ENCODE measurements at places on chromosomes 13 and 19.

- peak; percentile 99 for DNase-seq
Measured at GRCh38 chr19:2061495-2062388, 10.7 kb upstream of the MKNK2 start.

DNA sequence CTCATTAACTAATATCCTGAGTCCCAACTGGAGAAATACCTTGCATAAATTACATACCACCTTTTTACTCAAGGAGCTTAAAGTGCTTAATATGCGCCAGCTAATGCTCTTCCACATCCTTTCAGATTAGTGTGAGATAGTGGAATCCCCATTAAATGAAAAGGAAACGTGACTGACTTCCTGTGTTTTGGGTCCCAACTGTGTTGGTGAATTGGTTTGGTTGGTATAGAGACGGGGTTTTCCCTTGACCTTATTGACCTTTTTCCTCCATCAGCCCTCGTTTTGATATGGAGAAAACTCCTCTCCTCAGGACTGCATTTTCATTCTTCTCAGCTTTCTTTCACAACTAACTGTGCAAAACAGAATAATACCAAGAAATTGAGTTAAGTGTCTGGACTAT is 163.5 kb downstream of the PAN3 start:
- DNase-seq: no peak

DNA sequence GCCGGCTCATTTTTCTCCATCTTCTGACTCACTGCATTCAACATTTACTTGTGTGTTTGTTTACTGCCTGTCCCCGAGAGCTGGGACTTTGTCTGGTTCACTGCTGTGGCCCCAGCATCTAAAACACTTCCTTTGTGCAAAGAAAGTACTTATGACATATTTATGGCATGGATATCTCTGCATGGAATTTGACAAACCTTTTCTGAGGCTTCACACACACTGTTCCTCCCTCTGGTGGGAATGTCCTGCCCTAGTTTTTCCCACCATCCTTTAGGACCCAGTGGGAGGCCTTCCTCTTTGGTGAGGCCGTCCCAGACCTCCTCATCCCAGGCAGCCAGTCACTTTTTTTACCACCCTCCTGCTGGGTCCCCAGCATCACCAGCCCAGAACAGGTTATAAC is 1.4 kb upstream of the SRRM5 start:
- no peak for DNase-seq

- no peak for DNase-seq
Measured at GRCh38 chr13:73939071-73939380, 195.2 kb downstream of the KLF12 start.

DNA sequence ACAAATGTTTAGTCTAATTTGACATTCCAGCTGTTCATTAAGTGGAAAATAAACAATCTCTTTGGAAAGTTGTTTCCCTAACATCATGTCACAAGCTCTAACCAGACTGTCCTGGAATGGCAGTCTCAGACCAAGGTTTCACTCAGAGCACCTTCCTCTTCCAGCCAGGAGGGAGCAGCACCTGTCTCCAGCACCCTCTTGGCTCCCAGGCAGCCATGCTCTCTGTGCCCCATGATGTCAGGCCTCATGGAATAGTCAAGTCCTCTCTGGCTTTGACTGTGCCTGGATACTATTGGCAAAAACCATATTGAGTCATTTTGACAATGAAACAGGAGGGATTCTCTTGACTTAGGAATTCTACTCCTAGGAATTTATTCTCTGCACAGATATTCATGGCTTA is 171.4 kb downstream of the OXGR1 start:
- no peak for DNase-seq

GRCh38 chr19:48363500-48363809 is 285 bp downstream of the TMEM143 start:
- DNase-seq: no peak

DNA sequence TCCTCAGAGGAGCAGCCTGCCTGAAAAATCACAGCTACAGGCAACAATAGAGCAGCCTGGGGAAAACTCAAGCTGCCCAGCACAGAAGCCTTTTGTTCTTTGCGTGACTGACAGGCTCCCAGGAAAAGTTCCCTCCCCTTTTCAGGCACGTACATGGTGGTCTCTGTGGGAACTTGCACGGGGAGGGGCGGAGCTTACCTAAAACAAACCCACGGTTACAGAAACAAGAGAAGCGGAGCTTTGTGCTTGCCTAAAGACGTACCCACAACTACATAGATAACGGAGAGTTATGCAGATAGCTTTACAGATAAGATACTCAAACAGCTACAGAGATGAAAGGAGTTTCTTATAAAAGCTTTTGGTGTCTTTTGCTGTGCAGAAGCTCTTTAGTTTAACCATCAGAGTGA is 11.4 kb downstream of the ETFB start:
- peak; percentile 63 for DNase-seq

DNA sequence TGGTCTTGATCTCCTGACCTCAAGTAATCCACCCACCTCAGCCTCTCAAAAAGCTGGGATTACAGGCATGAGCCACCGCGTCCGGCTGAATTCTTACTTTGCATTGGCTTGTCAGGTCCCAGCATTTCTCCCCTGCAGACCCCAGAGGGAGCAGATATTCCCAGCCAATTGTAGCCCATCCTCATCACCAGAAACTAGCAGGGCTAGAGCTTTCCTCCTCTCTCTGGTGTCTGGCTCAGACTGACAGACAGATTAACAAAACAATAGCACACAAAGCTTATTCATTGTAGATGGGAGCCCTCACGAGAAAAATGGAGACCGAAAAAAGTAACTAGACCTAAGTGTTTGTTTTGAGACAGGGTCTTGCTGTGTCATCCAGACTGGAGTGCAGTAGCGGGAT is 7.5 kb upstream of the MPV17L2 start:
- DNase-seq: no peak

- no peak for DNase-seq
Measured at GRCh38 chr19:19471682-19472081, 43.7 kb downstream of the TSSK6 start.

GRCh38 chr19:53977429-53977990 is 13.9 kb upstream of the CACNG6 start:
- DNase-seq: peak; percentile 74
